ENCODE measurements at places on chromosomes 3 and 15. TPM values are rescaled to one million over a fixed set of nuclear protein-coding genes. Genes with fewer than 3 reads are reported as not detected.

Gene ADAMTS7
- total RNA-seq, result 0.29 TPM

Gene CXCR6
- 8.7 TPM for total RNA-seq

Gene KNG1
- total RNA-seq, result not detected

Gene MCTP2
- 3.3 TPM for total RNA-seq

Gene IL5RA
- 3.6 TPM for total RNA-seq

Gene CSNK1G1
- 37.4 TPM for total RNA-seq

Gene GOLGA8K
- 0.69 TPM for total RNA-seq

Gene C3orf22
- not detected for total RNA-seq

Gene SYNPR
- total RNA-seq, result not detected

Data from uterus (tissue), 4 donors.